Effector memory CD4-positive, alpha-beta T cell (primary cell): ENCODE measurements at places on chromosomes 3 and 15.

DNA sequence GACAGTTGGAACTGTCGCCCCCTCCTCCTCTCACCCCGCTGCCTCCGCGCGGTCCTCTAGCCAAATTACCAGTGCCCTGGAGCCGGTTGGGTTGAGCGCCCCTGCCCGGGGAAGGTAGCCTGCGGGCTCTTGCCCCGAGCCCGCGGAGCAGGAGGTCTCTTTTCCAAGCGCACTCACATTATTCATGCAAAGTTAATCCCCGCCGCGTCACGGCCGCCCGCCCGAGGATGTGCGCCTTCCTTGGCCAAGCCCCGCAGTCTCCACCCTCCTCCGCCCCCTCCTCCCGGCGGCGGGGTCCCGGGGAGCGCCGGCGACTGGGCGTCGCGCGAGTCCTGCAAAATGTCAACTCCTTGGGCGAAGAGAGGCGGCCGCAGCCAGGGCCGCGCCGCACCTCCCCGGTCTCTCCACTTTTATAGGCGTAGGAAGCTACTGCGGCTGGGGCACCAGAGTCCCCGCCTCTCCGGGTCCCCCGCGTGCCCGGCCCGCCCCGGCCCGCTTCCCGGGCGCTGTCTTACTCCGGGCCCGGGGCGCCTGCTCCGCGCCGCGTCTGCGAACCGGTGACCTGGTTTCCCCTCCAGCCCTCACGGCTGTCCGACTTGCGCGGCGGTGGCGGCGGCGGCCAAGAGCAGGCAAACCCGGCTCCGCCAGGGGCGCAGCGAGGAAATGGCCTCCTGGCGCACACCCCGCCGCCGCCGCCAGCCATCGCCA lies at the start of gene THRB:
THRB (minus strand) TSS at position 233 of the 708 bp plus-strand sequence.
- DNase-seq: no peak

- DNase-seq: no peak
Measured at GRCh38 chr3:21290557-21290956, 460.5 kb downstream of the ZNF385D start.

GRCh38 chr3:24363242-24363641 lies 131.4 kb downstream of the THRB start:
- DNase-seq: no peak

- DNase-seq: no peak
Measured at GRCh38 chr15:55197362-55197705, 593 bp upstream of the RSL24D1 start.

DNA sequence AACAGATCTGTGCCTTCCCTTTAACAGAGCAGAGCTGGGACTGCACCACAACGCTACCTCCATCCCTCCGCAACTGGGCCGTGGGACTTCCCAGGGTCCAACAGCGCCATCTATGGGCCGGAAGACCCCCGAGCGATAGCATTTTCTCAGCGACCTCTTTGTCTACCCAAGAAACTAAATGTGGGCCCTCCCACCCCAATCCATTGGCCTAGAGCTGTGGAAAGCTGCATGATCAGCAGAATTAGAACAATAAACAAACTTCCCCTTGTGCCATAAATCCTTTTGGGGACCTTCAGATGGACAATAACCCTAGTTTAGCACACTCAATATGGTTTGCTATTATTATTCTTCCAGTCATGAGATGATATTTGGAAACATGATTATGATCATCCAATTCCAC lies 74.8 kb upstream of the NTRK3 start:
- DNase-seq: no peak

- DNase-seq: no peak
Measured at GRCh38 chr3:109921509-109921908, 584.2 kb upstream of the DPPA4 start.

DNA sequence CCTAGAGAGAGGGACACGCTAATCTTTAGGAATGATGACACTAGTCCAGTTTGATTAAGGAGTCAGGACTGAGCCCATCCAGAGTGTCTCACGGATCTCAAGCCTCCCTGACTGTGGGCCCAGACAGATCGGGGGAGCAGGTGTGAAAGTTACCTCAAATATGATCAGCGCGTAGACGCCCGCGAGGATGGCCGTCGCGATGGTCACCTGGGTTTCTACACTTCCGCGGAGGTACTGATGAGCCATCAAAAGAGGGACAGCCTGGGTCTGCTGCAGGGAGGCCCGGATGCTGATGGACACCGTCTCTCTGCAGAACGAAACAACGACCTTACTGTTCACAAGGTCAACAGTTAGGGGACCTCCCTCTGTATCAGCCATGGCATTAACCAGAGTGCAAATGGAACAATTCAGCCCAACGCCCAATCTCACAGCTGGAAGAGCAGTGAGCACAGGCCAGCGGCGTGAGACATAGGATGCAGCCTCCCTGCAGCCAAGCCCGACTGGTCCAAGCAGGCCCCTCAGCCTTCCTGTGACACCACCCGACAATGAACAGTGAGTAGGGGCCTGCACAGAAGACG lies 84.4 kb downstream of the OCA2 start:
- DNase-seq: no peak

GRCh38 chr15:99473981-99474906 lies 91.5 kb upstream of the MEF2A start:
- DNase-seq: no peak

DNA sequence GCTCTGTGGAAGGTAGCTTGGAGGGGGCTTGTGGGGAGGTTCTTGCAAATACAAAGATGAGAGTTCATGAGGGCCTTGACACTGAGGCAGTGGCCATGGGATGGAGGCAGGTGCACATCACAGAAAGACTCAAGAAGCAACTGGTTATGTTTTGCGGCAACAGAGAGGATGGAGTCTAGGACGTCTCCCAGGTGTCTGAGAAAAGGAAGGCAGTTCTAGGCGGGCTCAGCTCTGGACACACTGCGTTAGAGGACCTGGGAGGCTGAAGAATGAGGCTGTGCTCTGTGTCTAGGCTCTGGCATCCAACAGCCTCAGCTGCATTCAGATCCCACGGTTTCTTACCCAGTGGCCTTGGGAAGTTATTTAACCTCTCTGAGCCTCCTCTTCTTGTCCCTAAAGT lies 23.5 kb downstream of the NOX5 start:
- DNase-seq: no peak

- no peak for DNase-seq
Measured at GRCh38 chr15:44468709-44469385, 41.4 kb downstream of the CTDSPL2 start.

- no peak for DNase-seq
Measured at GRCh38 chr15:89443581-89443980, 52.8 kb downstream of the RHCG start.

- peak; percentile 17 for DNase-seq
Measured at GRCh38 chr15:90001062-90001682, at the start of gene ZNF710. ZNF710 (plus strand) TSS chr15:90001324; CDS start chr15:90067138, 65,814 bp downstream.

DNA sequence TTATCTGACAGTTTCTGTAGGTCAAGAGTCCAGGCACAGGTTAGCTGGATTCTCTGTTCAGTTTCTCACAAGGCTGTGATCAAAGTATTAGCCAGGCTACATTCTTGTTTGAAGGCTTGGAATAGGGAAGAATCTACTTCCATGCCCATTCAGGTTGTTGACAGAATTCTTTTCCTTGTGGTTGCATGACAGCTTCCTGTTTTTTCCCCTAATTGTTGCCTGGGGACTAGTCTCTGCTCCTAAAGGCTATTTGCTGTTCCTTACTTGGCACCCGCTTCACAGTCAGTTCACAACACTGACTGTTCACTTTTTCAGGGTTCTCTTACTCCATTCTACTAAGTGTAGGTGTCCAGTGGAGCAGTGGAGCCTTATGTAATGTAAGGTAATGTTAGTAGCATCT lies 115.4 kb upstream of the GBE1 start:
- no peak for DNase-seq

- DNase-seq: no peak
Measured at GRCh38 chr15:80526556-80527340, 122.6 kb downstream of the ARNT2 start.

DNA sequence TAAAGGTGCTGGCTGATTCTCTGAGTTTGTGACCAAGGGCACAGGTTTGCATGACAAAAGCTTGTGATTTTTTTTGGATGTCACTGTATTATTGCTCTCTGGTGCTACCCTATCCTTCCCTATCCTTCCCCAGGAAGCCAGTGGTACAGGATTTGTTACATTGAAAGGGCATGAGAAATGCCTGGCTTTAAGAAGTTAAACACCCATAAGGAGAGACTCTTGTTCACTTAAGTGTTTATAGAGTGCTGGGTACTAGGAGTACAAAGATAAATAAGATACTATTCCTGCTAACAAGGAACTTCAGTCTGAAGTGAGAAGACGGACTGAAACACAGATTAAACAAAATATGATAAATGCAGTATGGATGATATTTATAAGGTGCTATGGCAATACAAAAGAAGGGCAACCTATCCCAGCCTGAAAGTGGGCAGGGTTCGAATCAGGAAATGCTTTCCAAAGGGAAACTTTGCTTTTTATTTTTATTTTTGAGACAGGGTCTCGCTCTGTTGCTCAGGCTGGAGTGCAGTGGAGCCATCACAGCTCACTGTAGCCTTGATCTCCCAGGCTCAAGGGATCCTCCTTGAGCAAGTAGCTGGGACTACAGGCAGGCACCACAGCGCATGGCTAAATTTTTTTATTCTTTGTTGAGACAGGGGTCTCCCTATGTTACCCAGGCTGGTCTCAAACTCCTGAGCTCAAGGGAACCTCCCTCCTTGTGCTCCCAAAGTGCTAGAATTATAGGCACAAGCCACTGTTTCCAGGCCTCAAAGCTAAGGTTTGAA lies 11.2 kb downstream of the LCMT2 start:
- DNase-seq: no peak
